GM20000 (cell line): ENCODE measurements at places on chromosomes 2 and 18.

DNA sequence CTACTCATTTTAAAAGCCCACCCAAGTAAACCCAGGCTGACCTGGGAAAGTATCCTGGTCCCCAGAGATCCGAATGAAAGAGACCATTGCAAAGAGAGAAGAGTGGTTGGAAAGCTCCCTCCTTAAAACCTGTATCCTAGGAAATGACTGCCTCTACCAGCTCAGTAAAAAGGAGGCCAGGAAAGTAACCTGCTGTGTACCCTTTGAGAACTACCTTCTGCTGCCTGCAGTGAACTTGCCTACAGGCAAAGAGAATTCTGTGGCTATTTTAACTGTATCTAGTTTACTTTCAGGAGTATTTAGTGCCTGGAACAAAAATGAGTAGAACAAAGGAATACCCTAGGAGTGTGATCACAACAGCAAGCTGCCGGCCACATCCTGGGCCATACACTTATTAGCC lies 641.7 kb upstream of the NRXN1 start:
- DNase-seq, result no peak

DNA sequence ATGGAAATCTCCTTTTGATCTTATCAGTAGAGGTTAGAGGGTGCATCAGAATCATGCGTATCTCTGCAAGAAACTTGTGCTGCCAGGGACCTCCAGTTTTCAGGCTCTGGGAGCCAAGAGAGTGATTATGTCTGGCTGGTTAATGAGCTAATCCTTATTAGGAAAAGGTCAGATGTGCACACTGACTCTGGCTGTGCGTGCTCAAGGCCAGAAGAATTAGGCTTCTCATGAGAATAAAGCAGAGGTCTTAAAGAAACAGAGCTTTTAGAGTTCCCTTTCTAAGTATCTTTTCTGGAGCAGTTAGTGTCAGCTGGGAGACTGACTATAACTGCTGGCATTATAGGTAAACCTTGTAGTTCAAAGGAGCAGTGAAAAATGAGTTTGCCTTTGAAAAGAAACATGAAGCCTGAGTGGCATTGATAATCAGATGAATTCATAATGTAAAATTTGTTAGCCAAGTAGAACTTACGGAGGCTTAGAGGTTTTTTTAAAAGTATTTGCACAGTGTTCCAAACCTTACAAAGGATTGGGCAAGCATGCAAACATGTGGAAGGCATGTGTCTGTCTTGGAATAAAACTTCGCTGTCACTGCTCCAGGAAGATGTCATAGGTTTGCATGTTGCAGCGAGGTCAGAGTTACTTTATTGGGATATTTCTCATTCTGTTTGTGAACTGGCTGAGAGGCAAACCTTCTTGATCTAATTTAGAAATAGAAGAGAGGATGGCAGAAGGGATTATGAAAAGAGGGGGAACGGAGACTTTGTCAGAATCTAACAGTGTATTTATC lies 151.7 kb downstream of the ARHGAP28 start:
- no peak for DNase-seq

GRCh38 chr2:229650901-229651300 lies 63.5 kb downstream of the DNER start:
- DNase-seq, result no peak

- DNase-seq, result no peak
Measured at GRCh38 chr2:134359367-134360081, 105.7 kb downstream of the MGAT5 start.

- no peak for DNase-seq
Measured at GRCh38 chr18:59275406-59275949, 2.2 kb upstream of the RAX start.

DNA sequence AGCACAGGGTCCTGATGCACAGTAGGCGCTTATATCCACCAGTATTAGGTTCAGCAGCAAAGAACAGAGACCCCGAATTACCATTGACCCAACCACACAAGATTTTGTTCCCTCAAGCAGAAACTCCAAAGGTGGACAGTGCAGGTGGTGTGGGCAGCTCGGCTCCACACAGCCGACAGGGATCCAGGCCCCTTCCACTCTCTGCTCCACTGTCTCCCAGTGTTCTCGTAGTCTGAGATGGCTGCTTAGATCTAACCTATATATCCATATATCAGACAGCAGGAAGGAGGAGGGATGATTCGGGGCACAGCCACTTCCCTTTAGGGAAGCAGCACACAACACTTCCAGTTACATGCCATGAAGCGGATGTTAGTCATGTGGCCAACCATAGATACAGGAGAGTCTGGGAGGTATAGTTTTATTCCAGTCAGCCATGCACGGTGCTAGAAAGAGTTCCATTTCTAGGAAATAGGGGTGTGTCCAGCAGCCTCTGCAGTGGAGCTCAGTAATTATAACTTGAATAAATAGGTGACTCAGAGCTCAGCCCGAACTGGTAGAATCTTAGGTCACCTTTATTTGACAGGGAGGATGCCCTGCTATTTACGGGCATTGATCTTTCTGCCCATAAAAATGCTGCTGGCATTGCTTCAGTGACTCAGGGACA lies 158.9 kb downstream of the TWIST2 start:
- DNase-seq, result no peak

- DNase-seq, result no peak
Measured at GRCh38 chr18:58247363-58247834, 203.4 kb downstream of the NEDD4L start.

- no peak for DNase-seq
Measured at GRCh38 chr2:7346336-7346735, 429.1 kb downstream of the RNF144A start.

GRCh38 chr18:56542476-56542875 lies 95.9 kb downstream of the TXNL1 start:
- no peak for DNase-seq
